Uterine smooth muscle cell (primary cell): ENCODE measurements at places on chromosomes 4 and X. TPM values are rescaled to one million over a fixed set of nuclear protein-coding genes. Genes with fewer than 3 reads are reported as not detected.

USP26 gene
- total RNA-seq: not detected in 2 replicates

CPE gene
- 1.00 and 1.3 TPM in 2 replicates for total RNA-seq

NAT8L gene
- under 0.01 and 0.12 TPM in 2 replicates for total RNA-seq

RIPPLY1 gene
- total RNA-seq: not detected in 2 replicates

SPANXN2 gene
- not detected in 2 replicates for total RNA-seq

ERAS gene
- not detected in 2 replicates for total RNA-seq

FOXR2 gene
- not detected in 2 replicates for total RNA-seq

NXF2B gene
- not detected in 2 replicates for total RNA-seq

TRIM60 gene
- not detected in 2 replicates for total RNA-seq

CT83 gene
- not detected in 2 replicates for total RNA-seq

CSN1S1 gene
- not detected in 2 replicates for total RNA-seq

CSAG1 gene
- total RNA-seq: not detected in 2 replicates

HMX1 gene
- not detected in 2 replicates for total RNA-seq

KLF8 gene
- 2.5 and 3.1 TPM in 2 replicates for total RNA-seq

SSX5 gene
- total RNA-seq: not detected in 2 replicates

GC gene
- not detected in 2 replicates for total RNA-seq

LRP2BP gene
- total RNA-seq: 0.37 and 0.44 TPM in 2 replicates

TRAM1L1 gene
- 3.2 and 4.6 TPM in 2 replicates for total RNA-seq

IL13RA2 gene
- total RNA-seq: 100 and 137 TPM in 2 replicates

SEL1L3 gene
- total RNA-seq: 26.6 and 40.1 TPM in 2 replicates

ABCG2 gene
- total RNA-seq: 2.3 and 3.0 TPM in 2 replicates

HERC6 gene
- total RNA-seq: 12.4 and 12.8 TPM in 2 replicates

GYG2 gene
- total RNA-seq: 1.1 and 2.4 TPM in 2 replicates

CXorf49 gene
- not detected in 2 replicates for total RNA-seq

GPR34 gene
- total RNA-seq: not detected in 2 replicates

ADGRL3 gene
- total RNA-seq: 0.11 and 0.12 TPM in 2 replicates

GPC4 gene
- 0.77 and 2.2 TPM in 2 replicates for total RNA-seq

STOX2 gene
- 0.12 and 0.33 TPM in 2 replicates for total RNA-seq
